ENCODE measurements at places on chromosomes 1 and 21. TPM values are rescaled to one million over a fixed set of nuclear protein-coding genes. Genes with fewer than 3 reads are reported as not detected.

KRTAP19-1 gene
- not detected for total RNA-seq

GRCh38 chr21:25420831-25421230 lies 186.4 kb downstream of the MRPL39 start:
- no peaks in the 10 kb centered on the region for H3K27me3 ChIP-seq
- DNase-seq = no peak
- H3K27ac ChIP-seq = peak overlapping the region; percentile 92
- peaks cover 62% of the 10 kb centered on the region for H3K4me1 ChIP-seq

GRCh38 chr1:234961456-234962339 lies 166.9 kb downstream of the TOMM20 start:
- no peaks in the 10 kb centered on the region for H3K36me3 ChIP-seq
- H3K4me3 ChIP-seq = peak overlapping the region; percentile 23
- no peaks in the 10 kb centered on the region for H3K27me3 ChIP-seq
- peaks cover 88% of the 10 kb centered on the region for H3K4me1 ChIP-seq
- no peak for DNase-seq

GRCh38 chr1:226327761-226328162 lies 18.8 kb upstream of the LIN9 start:
- DNase-seq = no peak
- H3K4me3 ChIP-seq = no peak overlapping the region
- no peaks in the 10 kb centered on the region for H3K4me1 ChIP-seq
- no peak overlapping the region for H3K27ac ChIP-seq

GRCh38 chr1:33152685-33153432 lies 29.0 kb downstream of the TRIM62 start:
- H3K27me3 ChIP-seq = no peaks in the 10 kb centered on the region
- DNase-seq = no peak
- no peaks in the 10 kb centered on the region for H3K36me3 ChIP-seq
- no peak overlapping the region for H3K4me3 ChIP-seq

- H3K27me3 ChIP-seq = no peaks in the 10 kb centered on the region
- H3K27ac ChIP-seq = no peak overlapping the region
- H3K36me3 ChIP-seq = no peaks in the 10 kb centered on the region
These were observed 26.7 kb downstream of the SUSD4 start for GRCh38 chr1:223337174-223337869.

SHE gene
- total RNA-seq = not detected

DNA sequence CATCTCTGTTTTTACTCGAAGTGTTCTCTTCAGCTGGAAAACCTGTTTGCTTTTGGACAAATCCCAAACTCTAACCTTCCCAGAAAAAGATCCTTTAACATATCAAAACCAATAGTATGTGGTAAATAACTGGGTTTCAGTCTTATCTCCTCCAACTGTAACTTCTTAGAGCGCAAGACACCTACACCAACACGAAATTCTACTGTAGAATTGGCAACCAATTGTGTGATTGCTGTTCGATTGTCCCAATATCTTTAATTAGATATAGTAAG lies 5.8 kb upstream of the MPZL1 start:
- no peak for DNase-seq
- H3K27ac ChIP-seq = peak overlapping the region; percentile 92
- peaks cover 3% of the 10 kb centered on the region for H3K36me3 ChIP-seq
- peaks cover 34% of the 10 kb centered on the region for H3K4me1 ChIP-seq
- peak overlapping the region; percentile 79 for H3K4me3 ChIP-seq
- peaks cover 5% of the 10 kb centered on the region for H3K27me3 ChIP-seq

CYP4B1 gene
- not detected for total RNA-seq

DNA sequence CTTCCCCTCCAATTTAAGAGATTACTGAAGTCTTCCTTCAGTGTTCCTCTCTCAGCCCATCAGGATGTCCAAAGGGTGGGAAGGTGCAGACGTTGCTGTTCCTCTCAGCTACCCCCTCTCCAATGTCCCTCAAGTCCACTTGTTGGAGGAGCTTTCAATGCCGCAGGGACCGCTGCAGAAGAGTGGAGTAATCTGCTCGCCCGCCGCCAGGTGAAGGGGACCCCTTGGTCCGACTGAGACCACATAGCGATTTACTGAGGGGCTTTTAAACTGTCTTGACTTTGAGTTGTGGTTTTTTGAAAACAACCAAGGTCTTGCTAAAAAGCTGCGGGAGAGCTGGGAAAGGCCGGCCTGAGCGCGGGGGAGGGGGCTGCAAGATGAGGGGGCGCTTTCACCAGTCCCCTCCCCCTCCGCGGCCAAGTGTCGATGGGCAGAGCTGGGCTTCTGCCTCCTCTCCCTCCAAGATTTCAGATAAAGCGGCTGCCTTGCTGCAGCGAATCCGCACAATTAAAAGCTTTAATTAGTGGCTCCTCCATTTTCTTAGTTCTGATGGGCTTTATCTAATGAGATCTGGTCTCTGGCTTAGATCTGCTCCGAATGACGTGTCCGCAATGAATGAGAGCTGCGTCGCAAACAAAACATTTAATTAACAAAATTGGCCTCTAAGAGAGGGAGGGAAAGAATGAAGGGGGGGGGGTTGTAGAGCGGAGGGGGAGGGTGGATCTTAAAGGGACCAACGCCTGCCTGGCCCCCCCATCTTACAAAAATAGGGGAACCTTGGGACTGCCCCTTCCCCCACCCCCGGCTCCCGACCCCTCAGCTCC lies 5.9 kb downstream of the LMO4 start:
- H3K27me3 ChIP-seq = peaks cover 29% of the 10 kb centered on the region
- peaks cover 51% of the 10 kb centered on the region for H3K4me1 ChIP-seq
- DNase-seq = peak; percentile 6
- peak overlapping the region; percentile 76 for H3K27ac ChIP-seq
- H3K4me3 ChIP-seq = peak overlapping the region; percentile 70

PGBD2 gene
- total RNA-seq = 3.5 TPM

DNA sequence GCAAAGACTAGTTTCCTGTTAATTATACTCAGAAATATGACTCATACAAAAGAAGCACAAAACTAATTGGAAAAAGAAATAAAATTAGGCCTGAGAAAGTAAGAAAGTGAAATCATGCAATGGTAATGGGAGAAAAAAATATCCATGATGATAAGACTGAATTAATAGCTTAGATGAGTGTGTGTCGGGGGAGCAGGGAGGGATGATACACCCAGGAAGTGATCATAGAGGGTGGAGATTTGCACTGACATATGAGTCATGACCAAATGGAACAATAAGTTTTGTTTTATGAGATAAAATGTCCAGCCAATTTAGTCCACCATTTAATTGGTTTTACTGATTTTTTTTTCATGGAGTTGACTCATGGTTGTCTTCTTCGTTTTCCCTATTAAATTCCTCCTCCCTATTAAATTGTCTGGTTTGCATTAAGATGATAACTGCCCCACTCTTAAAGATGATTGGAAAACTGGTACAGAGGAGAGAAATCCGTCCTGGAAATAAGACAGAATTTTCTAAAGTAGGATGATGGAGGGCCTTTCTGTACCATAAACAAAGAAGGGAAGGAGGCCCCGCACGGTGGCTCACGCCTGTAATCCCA lies 111.7 kb upstream of the KCNJ6 start:
- H3K36me3 ChIP-seq = no peaks in the 10 kb centered on the region
- no peak overlapping the region for H3K27ac ChIP-seq
- H3K4me1 ChIP-seq = no peaks in the 10 kb centered on the region
- H3K27me3 ChIP-seq = peaks cover 13% of the 10 kb centered on the region

- no peak overlapping the region for H3K4me3 ChIP-seq
- peaks cover 3% of the 10 kb centered on the region for H3K27me3 ChIP-seq
- peak; percentile 11 for DNase-seq
- no peaks in the 10 kb centered on the region for H3K36me3 ChIP-seq
- no peak overlapping the region for H3K27ac ChIP-seq
These were observed 274.8 kb upstream of the AJAP1 start for GRCh38 chr1:4379451-4380175.

ZNF648 gene
- total RNA-seq = not detected
